ENCODE measurements at places on chromosomes 2 and 18. TPM values are rescaled to one million over a fixed set of nuclear protein-coding genes. Genes with fewer than 3 reads are reported as not detected.

The MEP1B gene
- not detected for total RNA-seq

The GALNT3 gene
- total RNA-seq, result 4.8 TPM

The LYPD1 gene
- total RNA-seq, result not detected

The PLGLB2 gene
- 2.8 TPM for total RNA-seq

The POMC gene
- total RNA-seq, result 5.9 TPM

DNA sequence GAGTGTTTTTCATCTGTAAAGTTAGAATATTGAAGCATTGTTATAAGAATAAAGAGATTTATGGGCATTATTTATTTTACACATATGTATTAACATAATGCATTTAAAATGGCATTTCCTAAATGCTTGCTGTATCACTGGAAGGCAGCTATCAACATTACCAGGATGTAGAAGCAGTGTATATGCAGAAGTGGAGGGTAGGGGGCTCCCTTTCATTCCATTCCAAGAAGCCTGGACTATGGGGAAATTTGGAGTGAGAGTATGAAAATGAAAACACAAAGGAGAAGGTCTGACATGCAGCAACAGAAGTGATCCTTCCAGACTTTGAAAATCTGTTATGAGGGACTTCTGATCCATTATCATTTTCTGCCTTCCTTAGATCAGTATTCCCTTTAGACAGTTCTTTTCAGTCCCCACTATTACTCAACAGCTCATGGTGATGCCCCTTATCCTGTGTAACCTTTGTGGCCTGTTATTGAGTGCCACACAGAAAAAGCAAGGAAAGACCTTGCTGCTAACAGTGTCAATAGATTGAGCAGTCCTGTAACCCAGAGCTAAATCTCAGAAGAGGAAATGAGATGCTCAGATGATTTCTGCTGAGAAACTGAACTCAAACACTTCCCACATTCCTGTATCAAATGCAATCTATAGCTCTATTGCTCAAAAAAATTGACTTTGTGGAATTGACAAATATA is 216.6 kb downstream of the HNMT start:
- no peak overlapping the region for H3K4me3 ChIP-seq
- DNase-seq, result no peak
- no peaks in the 10 kb centered on the region for H3K36me3 ChIP-seq
- H3K4me1 ChIP-seq, result no peaks in the 10 kb centered on the region
- H3K27me3 ChIP-seq, result no peaks in the 10 kb centered on the region

- no peak for DNase-seq
- H3K4me3 ChIP-seq, result no peak overlapping the region
- H3K27ac ChIP-seq, result no peak overlapping the region
- H3K36me3 ChIP-seq, result no peaks in the 10 kb centered on the region
- peaks cover 12% of the 10 kb centered on the region for H3K27me3 ChIP-seq
- H3K4me1 ChIP-seq, result no peaks in the 10 kb centered on the region
Observed at GRCh38 chr2:44844651-44845270, 96.7 kb upstream of the SIX3 start.

- no peaks in the 10 kb centered on the region for H3K27me3 ChIP-seq
- H3K27ac ChIP-seq, result no peak overlapping the region
- no peak overlapping the region for H3K4me3 ChIP-seq
- peaks cover 34% of the 10 kb centered on the region for H3K36me3 ChIP-seq
Observed at GRCh38 chr2:233429175-233429897, 75.0 kb downstream of the DGKD start.

GRCh38 chr2:186345745-186346144 is 140.3 kb upstream of the ZC3H15 start:
- H3K27ac ChIP-seq, result no peak overlapping the region
- no peak for DNase-seq
- no peaks in the 10 kb centered on the region for H3K27me3 ChIP-seq
- H3K4me3 ChIP-seq, result no peak overlapping the region

- no peaks in the 10 kb centered on the region for H3K4me1 ChIP-seq
- H3K36me3 ChIP-seq, result no peaks in the 10 kb centered on the region
- H3K27me3 ChIP-seq, result peaks cover 7% of the 10 kb centered on the region
Observed at GRCh38 chr2:84669122-84669521, 152.8 kb downstream of the DNAH6 start.

DNA sequence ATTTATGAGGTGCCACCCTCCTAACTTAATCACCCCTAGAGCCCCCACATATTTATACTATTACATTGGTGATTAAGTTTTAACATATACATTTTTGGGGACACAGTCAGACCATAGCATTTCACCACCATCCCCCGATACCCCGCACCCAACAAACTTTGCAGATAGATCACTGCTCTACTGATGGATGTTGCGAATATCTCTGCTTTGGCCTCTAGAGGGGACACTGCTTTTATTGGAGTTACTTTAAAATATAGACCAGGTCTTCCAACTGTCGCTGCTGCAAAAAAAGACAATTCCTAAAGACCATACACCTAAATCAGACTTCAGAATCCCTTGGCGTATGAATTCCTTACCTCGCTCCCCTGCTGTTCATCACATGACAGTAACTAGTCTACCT is 115.8 kb upstream of the FSHR start:
- H3K36me3 ChIP-seq, result no peaks in the 10 kb centered on the region
- no peak overlapping the region for H3K4me3 ChIP-seq
- H3K27me3 ChIP-seq, result no peaks in the 10 kb centered on the region
- no peak overlapping the region for H3K27ac ChIP-seq

- H3K36me3 ChIP-seq, result no peaks in the 10 kb centered on the region
- no peak overlapping the region for H3K27ac ChIP-seq
- no peak for DNase-seq
- peaks cover 13% of the 10 kb centered on the region for H3K4me1 ChIP-seq
- H3K27me3 ChIP-seq, result peaks cover 8% of the 10 kb centered on the region
Observed at GRCh38 chr2:100234141-100234540, 88.2 kb downstream of the LONRF2 start.

GRCh38 chr2:1748741-1749488 is 4.6 kb upstream of the PXDN start:
- DNase-seq, result no peak
- no peak overlapping the region for H3K4me3 ChIP-seq
- no peaks in the 10 kb centered on the region for H3K4me1 ChIP-seq

DNA sequence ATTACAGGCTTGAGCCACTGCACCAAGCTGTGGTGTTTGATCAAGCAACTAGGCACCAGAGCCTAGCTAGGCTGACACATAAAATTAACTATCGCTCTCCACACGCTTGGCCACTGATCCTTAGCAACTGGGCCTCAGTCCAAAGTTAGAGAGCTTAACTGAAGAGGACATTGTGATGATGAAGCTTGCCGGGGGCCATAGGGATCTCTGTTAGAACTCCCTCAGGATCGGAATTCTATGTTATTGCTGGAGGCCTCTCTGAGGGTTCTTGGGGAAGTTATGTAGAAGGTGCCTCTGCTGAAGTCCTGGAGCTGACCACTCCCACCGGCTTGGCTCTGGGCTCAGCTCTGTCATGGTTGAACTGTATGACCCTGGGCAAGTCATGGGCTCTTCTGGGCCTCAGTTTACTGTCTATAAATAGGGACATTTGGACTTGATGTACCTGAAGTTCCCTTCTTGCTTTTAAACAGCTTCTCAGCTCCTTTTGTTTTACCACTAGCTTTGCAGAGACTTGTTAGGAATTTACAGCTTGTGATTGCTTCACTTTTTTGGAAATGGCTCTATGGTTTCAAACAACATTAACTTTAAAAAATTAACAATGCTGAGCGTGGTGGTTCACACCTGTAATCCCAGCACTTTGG is 44.1 kb downstream of the GATA6 start:
- no peaks in the 10 kb centered on the region for H3K4me1 ChIP-seq
- H3K4me3 ChIP-seq, result no peak overlapping the region
- no peaks in the 10 kb centered on the region for H3K36me3 ChIP-seq
- no peak for DNase-seq
- H3K27me3 ChIP-seq, result no peaks in the 10 kb centered on the region
- H3K27ac ChIP-seq, result no peak overlapping the region

All from activated T-helper 1 cell treated with anti-CD3 and anti-CD28 coated beads, Interleukin-12 subunit alpha, Interleukin-12 subunit beta, Interleukin-2, Interleukin-4 antibody, amounts not matched to agents 30 ng/mL and 10 ng/mL and 1 ng/mL, durations not matched to agents 14 hours and 24 hours and 36 hours (primary cell).